Gastroesophageal sphincter (tissue), 4 donors: ENCODE measurements at places on chromosomes 4 and X.

GRCh38 chr4:5753366-5753765 lies 42.4 kb downstream of the EVC start:
- no peak for ATAC-seq
- H3K36me3 ChIP-seq: peaks cover 98% of the 10 kb centered on the region
- no peak overlapping the region for H3K4me3 ChIP-seq
- H3K27ac ChIP-seq: no peak overlapping the region
- no peaks in the 10 kb centered on the region for H3K27me3 ChIP-seq

DNA sequence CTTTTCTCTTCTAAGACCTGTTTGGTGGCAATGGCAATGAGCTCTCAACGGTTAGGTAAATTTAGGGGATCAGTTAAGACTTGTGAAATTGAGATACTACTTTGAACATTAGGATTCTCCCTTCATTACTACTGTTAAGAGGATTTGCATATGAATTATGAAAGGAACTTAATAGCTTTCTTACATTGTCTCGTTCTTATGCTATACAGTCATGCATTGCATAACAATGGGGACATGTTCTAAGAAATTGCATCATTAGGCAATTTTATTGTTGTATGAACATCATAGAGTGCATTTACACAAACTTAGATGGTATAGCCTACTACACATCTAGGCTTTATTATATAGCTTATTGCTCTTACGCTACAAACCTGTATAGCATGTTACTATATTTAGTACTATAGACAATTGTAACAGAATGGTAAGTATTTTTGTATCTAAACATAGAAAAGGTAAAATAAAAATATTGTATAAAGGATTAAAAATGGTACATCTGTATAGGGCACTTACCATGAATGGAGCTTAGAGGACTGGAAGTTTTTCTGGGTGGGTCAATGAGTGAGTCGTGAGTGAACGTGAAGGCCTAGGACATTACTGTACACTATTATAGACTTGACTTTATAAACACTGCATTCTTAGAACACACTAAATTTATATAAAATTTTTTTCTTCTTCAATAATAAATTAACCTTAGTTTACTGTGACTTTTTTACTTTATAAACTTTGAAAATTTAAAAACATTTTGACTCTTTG lies 62.5 kb downstream of the PAQR3 start:
- no peak for ATAC-seq
- no peaks in the 10 kb centered on the region for H3K27me3 ChIP-seq
- no peak overlapping the region for H3K4me3 ChIP-seq
- H3K36me3 ChIP-seq: peaks cover 6% of the 10 kb centered on the region

GRCh38 chrX:77622672-77623071 lies 163.3 kb downstream of the ATRX start:
- H3K4me1 ChIP-seq: no peaks in the 10 kb centered on the region
- no peak for ATAC-seq
- peaks cover 3% of the 10 kb centered on the region for H3K36me3 ChIP-seq
- H3K27me3 ChIP-seq: no peaks in the 10 kb centered on the region
- no peak overlapping the region for H3K27ac ChIP-seq

GRCh38 chr4:150136481-150136880 lies 58.2 kb downstream of the DCLK2 start:
- peaks cover 43% of the 10 kb centered on the region for H3K4me1 ChIP-seq
- no peak overlapping the region for H3K27ac ChIP-seq
- H3K4me3 ChIP-seq: no peak overlapping the region

- H3K36me3 ChIP-seq: no peaks in the 10 kb centered on the region
- no peak for ATAC-seq
- no peaks in the 10 kb centered on the region for H3K4me1 ChIP-seq
- H3K27me3 ChIP-seq: no peaks in the 10 kb centered on the region
- H3K4me3 ChIP-seq: no peak overlapping the region
These were observed 1995.7 kb upstream of the AGA start for GRCh38 chr4:179437962-179438361.

DNA sequence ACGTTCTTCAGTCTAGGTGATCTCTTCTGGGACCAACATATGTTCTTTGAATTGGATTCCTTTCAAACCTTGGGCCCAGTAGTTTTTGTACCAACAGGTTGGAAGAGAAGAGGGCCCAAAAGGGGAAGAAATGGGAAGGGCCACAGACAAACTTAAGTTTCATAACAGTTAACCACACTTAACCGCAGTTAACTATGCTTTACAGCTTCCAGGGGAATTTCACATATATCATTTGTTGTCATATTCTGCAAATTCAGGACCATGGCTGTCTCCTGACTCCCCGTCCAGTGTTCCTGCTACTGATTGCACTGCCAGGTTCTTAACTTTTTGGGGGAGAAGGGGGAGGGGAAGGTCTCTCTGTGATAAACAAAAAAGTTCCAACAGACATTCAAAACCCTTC lies 34.6 kb downstream of the RTL5 start:
- no peak overlapping the region for H3K27ac ChIP-seq
- no peak overlapping the region for H3K4me3 ChIP-seq
- H3K36me3 ChIP-seq: no peaks in the 10 kb centered on the region

DNA sequence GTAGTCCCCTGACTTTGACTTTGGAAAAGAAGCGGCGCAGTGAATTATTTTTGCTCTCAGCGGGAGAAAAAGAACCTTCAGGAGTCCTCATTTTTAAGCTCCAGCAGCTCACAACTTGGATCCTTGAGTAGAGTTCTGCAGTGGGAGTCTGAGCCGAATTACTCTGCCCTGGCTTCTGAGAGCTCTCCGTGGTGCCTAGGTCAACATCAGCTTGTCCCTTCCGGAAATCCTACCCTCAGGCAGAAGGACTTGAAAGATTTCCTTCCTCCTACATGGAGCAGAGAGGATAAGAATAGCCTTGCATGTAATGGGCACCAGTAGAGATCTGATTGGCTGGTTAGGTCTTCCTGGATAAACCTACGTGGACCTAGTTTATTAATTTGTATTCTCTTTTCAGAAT lies 549.7 kb upstream of the TENM3 start:
- no peak overlapping the region for H3K4me3 ChIP-seq
- no peaks in the 10 kb centered on the region for H3K36me3 ChIP-seq
- no peak for ATAC-seq
- H3K27ac ChIP-seq: no peak overlapping the region
- no peaks in the 10 kb centered on the region for H3K4me1 ChIP-seq

GRCh38 chr4:70594196-70594595 lies 2.1 kb downstream of the AMBN start:
- ATAC-seq: no peak
- no peaks in the 10 kb centered on the region for H3K4me1 ChIP-seq
- no peak overlapping the region for H3K27ac ChIP-seq
- no peaks in the 10 kb centered on the region for H3K27me3 ChIP-seq

- H3K4me3 ChIP-seq: peak within 1 kb of the TSS; percentile 52
- H3K4me1 ChIP-seq: no peaks in the 10 kb centered on the region
- peak within 1 kb of the TSS; percentile 44 for H3K27ac ChIP-seq
- ATAC-seq: peak; percentile 82
- no peaks in the 10 kb centered on the region for H3K27me3 ChIP-seq
These were observed at the start of gene GPRASP3 for GRCh38 chrX:102720237-102721168. Gene GPRASP3 (plus strand): TSS chrX:102720743. CDS start chrX:102748996, 28,253 bp downstream.

DNA sequence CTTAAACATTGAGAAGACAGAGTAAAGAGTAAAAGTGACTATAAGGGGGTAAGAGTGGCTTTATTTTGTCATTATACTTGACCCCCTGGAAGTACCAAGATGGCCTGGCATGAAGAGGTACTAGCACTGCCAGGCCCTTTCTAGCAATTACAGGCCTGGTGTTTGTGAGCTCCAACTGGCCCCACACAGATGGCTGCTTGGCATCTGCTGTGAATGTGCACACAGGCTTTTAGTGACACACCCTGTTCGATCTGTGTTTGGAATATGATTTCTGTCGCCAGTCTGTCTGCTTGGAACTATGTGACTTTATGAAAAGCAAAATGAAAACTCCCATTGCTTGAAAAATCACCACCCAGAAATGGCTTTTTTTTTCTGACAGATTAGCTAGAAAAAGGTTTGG lies 123.3 kb downstream of the CLCN4 start:
- no peaks in the 10 kb centered on the region for H3K27me3 ChIP-seq
- H3K4me3 ChIP-seq: no peak overlapping the region

- H3K27ac ChIP-seq: no peak overlapping the region
- no peak overlapping the region for H3K4me3 ChIP-seq
- no peaks in the 10 kb centered on the region for H3K36me3 ChIP-seq
- no peaks in the 10 kb centered on the region for H3K4me1 ChIP-seq
- peaks cover 3% of the 10 kb centered on the region for H3K27me3 ChIP-seq
- ATAC-seq: no peak
These were observed 8.5 kb upstream of the GPR50 start for GRCh38 chrX:151167791-151168345.

DNA sequence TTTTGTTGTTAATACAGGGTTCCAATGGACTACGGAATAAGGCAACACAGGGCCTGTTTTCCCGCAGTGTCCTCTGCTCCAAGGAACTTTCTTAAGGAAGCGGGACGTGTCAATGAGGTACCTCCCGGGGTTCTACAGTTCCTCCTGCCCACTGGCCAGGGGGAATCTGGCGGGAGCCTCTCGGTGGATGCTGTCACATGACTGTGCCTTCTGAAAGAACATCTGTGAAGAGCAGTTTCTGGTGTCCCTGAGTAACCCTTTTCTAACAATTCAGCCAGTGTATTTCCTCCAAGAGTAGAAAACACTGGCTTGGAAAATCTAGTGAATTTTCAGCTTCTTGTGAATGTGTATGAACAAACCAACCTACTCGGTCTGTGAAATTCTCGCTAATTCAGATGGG lies 32.7 kb downstream of the MFAP3L start:
- H3K27me3 ChIP-seq: no peaks in the 10 kb centered on the region
- H3K27ac ChIP-seq: no peak overlapping the region
- no peak for ATAC-seq

DNA sequence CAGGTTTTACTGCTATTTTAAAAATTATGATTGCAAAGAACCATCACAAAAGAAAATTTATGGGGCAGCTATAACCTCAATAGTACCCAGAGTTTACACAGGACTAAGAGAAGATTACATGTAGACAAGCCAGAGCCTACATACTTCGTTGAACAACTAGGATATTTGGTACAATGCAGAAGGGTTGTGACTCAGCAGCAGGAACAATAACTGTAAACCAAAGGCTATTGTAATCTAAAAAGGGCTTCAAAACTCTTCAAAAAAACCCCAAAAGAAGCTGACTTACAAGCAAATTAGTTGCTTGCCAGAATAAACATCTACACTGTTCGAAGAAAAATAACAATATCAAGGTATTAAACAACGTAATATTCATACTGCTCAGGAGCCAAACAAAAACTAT lies 618.0 kb downstream of the STPG2 start:
- no peak overlapping the region for H3K27ac ChIP-seq
- ATAC-seq: no peak
- no peaks in the 10 kb centered on the region for H3K27me3 ChIP-seq
- H3K36me3 ChIP-seq: no peaks in the 10 kb centered on the region
- H3K4me1 ChIP-seq: no peaks in the 10 kb centered on the region

- no peak overlapping the region for H3K4me3 ChIP-seq
- no peaks in the 10 kb centered on the region for H3K27me3 ChIP-seq
- ATAC-seq: peak; percentile 89
- no peaks in the 10 kb centered on the region for H3K36me3 ChIP-seq
- no peak overlapping the region for H3K27ac ChIP-seq
These were observed 230.3 kb upstream of the PGRMC2 start for GRCh38 chr4:128517739-128518510.

DNA sequence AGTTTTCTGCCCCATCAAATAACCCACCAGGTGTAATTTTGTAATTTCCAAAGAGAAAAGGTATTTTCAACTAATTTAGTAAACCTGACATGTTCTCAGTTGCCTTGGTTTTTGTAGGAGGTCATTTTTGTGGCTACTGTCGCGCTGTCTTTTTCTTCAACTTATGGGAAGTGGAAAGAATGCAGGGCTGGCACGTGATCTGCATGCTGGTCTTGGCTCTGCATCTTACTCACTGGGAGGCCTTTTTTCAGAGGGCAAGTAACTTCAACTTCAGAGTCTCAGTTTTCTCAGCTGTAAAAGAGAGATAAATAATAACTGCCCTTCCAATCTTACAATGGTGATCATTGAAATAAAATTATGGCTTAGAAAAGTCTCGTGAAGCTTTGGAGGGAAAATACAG lies 109.9 kb upstream of the SMIM10 start:
- H3K4me1 ChIP-seq: no peaks in the 10 kb centered on the region
- ATAC-seq: no peak
- no peak overlapping the region for H3K4me3 ChIP-seq
- H3K27ac ChIP-seq: no peak overlapping the region

- H3K4me1 ChIP-seq: peaks cover 52% of the 10 kb centered on the region
- no peak overlapping the region for H3K4me3 ChIP-seq
- no peaks in the 10 kb centered on the region for H3K36me3 ChIP-seq
- peak; percentile 78 for ATAC-seq
- H3K27me3 ChIP-seq: no peaks in the 10 kb centered on the region
- H3K27ac ChIP-seq: peak overlapping the region; percentile 69
These were observed 107.2 kb upstream of the PGRMC2 start for GRCh38 chr4:128394778-128395177.
